ENCODE measurements at places on chromosomes 16 and 17. TPM values are rescaled to one million over a fixed set of nuclear protein-coding genes. Genes with fewer than 3 reads are reported as not detected.

The TEX19 gene
- not detected for total RNA-seq

The YBX2 gene
- total RNA-seq: under 0.01 TPM

- DNase-seq: no peak
Observed at GRCh38 chr16:85171004-85171758, 58.9 kb upstream of the CIBAR2 start.

The KRT9 gene
- not detected for total RNA-seq

DNA sequence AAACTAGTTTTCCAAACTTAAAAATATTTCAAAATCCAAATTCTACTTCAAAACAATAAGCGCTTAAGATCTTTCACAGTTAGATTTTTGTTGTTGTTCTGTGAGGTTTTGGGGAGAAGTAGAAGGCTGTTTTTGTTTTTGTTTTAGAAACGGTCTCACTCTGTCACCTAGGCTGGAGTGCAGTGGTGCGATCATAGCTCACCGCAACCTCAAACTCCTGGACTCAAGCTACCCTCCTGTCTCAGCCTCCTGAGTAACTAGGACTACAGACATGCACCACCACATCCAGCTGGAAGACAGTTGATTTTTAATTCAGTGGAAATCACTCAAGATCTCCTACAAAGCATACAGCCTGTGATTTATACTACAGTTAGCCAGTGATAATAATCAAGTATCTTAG lies 2.7 kb downstream of the SHCBP1 start:
- no peak for DNase-seq

The SLC6A2 gene
- total RNA-seq: not detected

The ERN2 gene
- 0.83 TPM for total RNA-seq

DNA sequence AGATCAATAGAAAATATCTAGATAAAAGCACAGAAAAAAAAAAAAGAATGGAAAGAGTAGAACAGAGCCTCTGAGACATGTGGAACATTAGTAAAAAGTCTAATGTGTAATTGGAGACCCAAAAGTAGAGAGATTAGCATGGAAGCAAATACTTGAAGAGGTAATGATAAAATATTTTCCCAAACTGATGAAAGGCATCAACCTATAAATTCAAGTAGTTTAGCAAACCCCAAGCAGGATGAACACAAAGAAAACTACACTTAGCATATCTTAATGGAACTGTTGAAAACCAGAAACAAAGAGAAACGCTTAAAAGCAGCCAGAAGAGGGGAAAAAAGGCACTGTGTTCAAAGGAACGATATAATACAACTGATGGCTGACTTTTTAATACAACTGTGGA lies 16.4 kb downstream of the NF1 start:
- DNase-seq: no peak

DNA sequence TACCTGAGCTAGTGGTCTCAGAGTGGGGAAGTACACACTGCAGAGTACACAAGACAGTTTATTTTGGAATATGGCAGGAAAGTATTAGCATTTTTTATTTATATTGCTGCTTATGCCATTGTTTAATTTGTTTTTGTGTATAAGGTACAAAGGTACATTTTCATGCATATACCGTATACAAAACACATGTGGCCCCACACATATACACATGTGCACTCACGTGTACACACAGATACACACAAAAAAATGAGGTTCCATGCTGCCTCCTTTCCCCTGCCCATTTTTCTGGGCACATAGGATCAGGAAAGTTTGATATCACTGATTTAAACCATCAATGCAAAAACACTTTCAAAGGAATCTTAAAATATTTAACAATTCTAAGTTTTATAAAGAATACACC lies 12.9 kb downstream of the IGSF6 start:
- no peak for DNase-seq

The TEKT1 gene
- not detected for total RNA-seq

DNA sequence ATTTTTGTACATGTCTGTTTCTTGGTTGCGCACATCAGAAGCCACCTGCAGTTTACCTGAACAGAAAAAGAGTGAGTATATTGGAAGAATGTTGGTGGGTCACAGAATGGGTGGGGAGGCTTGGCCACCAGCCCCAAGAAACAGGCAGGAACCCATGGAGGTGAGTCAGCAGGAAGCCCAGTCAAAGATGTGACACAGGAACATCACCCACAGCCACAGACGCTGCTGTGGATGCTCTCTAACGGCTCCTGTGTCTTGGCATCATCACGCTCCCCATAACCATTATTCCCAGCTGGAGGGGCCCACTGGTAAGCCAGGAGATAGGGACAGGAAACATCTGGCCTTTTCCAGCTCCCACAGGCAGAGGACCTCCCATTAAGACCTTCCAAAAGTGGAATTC lies 94.0 kb upstream of the WSB1 start:
- DNase-seq: peak; percentile 18

GRCh38 chr17:57997085-57997809 lies 9.2 kb upstream of the VEZF1 start:
- no peak for DNase-seq

DNA sequence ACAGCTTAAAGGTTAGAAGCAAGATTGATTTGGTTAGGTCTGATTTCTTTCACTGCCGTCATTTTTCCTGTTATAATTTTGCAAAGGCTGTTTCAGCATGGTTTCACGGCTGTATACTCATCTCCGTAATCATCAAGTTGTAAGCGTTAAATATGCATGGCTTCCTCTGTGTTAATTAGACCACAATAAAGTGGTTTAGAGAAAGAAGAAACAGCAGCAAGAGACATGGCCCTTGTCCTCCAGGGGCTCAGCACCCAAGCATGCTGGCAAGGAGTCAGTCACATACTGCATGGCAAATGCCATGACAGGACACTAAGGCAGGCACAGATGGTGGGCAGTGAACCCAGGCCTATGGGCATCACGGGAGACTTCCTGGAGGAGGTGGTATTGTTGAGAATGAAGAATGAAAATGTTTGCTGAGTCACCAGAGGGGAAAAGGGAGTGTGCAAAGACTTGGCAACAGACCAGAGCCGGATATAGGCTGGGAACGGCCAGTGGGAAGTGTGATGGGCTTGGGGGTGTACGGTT lies 61.4 kb upstream of the PLCG2 start:
- no peak for DNase-seq

DNA sequence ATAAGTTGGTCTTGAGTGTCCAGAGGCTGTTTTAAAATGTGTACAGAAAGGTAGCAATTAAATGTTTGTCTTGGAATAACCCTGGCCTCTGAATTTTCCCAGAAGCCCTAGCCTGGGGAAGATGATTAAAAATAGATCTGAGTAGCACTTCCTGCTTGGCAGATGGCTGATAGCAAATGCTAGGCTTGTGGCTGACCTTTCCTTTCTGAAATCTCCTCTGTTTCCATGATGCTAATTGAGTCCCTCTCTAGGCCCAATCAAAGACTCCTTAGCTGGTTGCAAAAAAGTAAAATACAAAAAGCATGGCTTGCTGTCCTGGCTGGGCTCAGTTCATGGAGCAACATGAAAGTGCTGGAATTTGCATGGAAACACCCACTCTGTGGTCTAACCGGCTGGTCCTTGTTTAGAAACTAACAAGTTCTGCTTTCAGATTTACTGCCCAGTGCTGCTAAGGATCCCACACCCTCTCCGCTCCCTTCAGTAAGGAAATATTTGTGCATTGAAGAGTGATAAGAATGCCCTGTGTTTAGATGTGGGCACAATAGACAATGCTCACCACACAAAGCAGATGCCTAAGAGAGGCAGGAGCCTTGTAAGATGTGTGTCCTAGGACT lies 40.8 kb downstream of the YPEL2 start:
- peak; percentile 84 for DNase-seq

GRCh38 chr17:40952661-40953060 lies 14.1 kb downstream of the KRT39 start:
- DNase-seq: peak; percentile 97

The RUNDC3A gene
- not detected for total RNA-seq

GRCh38 chr17:5526821-5527598 lies 40.6 kb downstream of the MIS12 start:
- peak; percentile 98 for DNase-seq

DNA sequence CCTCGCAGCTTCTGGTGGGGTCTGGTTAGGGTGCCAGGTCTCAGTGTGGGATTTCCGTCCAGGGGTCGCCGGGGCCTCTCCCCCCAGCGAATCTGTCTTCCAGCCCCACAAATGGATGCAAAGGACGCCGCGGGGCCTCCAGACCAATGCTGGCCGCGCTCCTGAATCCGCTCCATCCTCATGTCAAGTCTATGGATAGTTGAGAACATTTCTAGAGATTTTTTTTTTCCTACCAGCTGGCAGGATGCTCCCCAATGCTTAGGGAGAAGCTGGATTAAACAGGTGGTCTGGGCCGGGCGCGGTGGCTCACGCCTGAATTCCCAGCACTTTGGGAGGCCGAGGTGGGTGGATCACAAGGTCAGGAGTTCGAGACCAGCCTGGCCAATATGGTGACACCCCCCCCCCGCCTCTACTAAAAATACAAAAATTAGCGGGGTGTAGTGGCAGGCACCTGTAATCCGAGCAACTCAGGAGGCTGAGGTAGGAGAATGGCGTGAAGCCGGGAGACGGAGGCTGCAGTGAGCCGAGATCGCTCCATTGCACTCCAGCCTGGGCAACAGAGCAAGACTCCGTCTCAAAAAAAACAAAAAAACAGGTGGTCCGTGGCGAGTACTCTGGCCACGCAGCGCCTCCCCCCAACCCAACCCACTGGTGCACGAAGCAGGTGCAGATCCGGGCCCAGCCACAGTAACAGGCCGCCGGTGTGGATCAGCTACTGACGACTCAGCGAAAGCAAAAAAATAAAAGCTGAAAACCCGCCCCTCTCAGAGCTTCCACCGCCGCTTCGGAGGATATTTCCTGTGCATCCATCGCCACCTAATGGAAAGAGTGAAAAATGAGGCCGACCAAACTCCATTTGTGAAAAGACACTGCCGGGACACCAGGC lies 1.1 kb upstream of the NXN start:
- DNase-seq: peak; percentile 86

DNA sequence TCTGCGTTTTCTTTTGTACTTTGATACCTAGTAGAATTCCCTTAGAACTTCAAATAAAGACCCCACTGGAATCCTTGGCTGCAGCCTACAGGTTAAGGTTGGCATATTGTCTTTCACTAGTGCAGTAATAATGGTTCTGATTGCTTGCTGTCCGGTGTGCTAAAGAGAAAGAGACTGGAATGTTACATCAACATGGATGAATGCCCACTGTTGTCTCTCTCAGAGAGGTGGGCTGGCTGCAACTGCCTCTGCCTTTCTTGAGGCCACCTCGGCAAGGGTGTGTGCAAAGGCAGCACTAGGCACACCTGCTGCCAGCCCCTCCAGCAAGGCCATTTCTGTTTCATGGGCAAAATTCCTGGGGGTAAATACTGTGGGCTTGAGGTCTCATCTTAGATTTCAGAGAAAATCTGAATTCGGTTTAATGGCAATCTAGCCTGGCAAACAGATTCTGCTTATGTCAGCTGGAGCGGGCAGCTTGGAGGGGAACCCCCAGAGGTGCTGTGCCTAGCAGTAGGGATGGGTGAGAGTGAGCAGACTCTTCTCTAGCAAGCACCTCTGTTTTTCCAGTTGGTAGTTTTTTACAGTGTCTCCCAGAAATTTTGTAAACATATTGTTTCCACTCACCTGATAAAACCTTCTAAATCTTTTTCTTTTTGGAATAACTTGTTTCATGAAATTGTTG lies 54.0 kb downstream of the MRTFB start:
- no peak for DNase-seq

The ZNF423 gene
- 0.17 TPM for total RNA-seq

- no peak for DNase-seq
Observed at GRCh38 chr17:48738803-48739526, 10.4 kb upstream of the HOXB13 start.

- no peak for DNase-seq
Observed at GRCh38 chr17:65855245-65855644, 293.8 kb upstream of the AXIN2 start.

DNA sequence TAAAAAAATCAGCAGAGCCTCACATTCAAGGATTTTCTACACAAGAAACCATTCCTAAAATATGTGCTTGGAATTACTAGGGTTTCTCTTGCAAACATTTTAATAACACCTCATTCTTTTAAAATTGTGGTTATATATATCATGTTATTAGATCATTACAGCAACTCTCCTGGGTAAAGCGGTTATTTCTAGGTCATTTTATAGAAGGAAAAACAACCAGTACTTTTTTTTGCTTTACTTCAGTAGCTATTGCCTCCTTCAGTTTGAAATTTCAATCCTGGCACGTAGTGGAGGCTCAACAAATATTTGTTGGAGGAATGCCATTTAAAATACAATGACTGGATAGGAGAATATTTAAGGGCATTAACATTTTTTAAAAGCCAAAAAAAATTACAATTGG lies 220.6 kb downstream of the CDRT15L2 start:
- no peak for DNase-seq

DNA sequence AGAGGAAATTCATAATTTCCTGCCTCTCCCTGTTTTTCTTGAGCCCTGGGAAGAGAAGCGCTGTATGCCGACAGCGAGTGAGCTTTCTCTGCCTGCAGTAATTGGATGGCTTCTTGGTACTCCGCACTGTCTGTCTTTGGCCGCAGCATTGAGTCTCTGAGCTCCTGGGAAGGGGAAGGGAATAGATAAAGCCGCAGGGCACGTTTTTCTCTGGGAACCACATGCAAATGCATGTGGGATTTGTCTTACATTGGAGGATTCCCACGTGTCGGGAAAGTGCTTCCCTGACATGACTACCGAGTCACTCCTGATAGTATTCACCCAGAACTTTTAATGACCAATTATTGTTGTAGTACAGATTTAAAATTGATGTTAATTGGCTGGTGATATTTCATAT lies 385.9 kb downstream of the CPPED1 start:
- no peak for DNase-seq

GRCh38 chr17:51398687-51399086 lies 138.3 kb downstream of the UTP18 start:
- no peak for DNase-seq

DNA sequence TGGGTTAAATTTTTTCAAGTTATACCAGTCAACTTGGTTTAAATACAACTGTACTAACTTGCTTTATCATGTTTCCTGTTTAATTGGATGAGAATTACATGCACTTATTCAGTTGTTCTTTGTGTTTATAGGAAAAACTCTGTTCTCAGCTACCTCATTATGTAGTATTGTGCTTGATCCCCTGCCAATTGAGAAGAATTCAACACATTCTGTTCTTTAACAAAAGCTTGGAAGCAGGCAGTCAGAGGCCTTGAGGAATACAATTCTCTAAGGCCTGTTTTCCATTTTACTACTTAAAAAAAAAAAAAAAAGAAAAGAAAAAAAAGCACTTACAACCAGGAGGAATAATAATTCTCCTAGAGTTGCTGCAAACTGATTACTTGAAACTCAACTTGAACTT lies 60.6 kb upstream of the CMIP start:
- DNase-seq: no peak

The GAST gene
- not detected for total RNA-seq

GRCh38 chr17:8192070-8192815 lies 2.3 kb upstream of the BORCS6 start:
- DNase-seq: peak; percentile 87

The SEPTIN1 gene
- 0.26 TPM for total RNA-seq

DNA sequence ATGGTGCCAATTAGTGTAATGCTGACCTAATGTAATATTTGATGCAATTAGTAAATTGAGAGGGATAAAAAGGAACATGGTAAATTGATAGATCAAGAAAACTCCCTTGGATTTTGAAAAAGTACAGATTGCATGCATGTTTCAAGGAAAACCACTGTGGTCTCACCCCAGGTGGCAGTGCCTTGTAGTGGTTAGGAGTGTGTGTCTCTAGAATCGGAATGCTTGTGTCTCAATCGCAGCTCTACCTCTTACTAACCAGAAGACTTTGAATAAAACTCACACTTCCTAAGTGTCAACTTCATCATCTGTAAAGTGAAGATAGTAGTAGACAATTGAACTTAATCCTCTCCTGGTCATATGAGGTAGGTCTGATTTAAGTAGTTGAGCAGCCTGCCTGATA lies 128.9 kb upstream of the GOT2 start:
- DNase-seq: no peak

- peak; percentile 38 for DNase-seq
Observed at GRCh38 chr16:71807905-71808592, 585 bp downstream of the AP1G1 start.

The HYDIN gene
- 1.3 TPM for total RNA-seq
